ENCODE measurements at places on chromosomes 11 and 22.

DNA sequence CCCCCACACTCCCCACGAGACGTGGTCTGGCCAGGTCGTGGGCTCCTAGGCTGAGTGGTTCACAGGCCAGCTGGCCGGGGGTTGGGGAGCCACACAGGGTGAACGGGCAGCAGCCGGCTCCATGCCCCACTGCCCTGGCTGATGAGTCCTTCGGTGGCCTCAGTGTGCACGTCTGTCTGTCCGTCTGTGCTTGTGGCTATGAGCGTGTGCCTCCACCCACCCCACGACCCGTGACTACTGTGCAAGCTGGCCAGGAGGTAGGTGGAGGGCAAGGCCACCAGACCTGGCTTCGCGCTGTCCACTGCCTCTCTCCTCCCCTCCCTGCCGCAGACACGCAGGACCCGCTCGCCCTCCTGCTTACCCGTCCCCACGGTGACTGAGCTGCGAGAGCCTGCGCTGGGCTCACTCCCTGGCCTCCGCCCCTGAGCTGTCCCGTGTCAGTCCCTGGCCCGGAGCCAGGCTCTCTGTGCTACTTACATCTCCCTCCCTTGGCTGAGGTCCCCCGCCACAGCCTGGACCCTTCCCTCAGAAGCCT, 14.1 kb downstream of the CSDC2 start:
- no peak for DNase-seq

GRCh38 chr11:65036931-65037330, 4.1 kb upstream of the SAC3D1 start:
- DNase-seq, result no peak

DNA sequence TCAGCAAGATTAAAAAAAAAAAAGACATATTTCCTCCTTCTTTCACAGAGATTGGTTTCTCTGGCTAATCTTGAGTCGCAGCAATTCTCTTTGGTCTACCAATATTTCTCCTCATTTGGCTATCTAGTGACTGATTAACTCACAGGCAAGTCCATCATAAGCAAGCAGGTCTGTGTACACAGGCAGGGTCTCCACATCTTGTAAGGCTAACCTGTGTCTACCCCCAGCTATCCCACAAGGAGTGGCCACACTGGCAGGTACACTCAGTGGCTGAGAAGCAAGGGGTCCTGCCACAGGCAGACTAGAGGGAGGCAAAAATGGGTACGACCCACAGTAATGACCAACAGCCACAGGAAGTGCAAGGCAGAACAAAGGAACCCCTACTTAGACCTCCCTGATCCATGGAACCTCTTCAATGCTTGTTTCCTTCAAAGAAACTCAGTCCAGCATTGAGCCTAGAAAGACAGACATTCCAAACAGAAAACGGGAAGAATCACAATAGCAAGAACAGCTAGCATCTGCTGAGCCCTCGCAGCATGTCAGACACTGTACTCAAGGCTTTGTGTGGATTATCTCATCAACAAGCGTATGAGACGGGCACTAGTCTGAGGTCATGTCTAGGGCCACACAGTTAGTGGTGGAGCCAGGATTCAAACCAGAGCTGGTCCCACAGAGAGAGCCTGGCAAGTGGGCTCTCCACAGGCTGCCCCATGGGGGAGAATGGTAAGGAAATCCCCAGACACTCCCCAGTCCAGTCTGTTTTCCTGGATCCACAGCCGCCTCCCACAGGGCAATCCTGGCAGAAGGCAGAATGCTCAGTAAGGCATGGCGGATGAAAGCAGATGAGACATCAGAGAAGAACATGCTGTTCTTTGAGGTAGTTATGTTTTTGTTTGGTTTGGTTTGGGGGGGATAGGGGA, 34.3 kb downstream of the PLEKHA7 start:
- no peak for DNase-seq

DNA sequence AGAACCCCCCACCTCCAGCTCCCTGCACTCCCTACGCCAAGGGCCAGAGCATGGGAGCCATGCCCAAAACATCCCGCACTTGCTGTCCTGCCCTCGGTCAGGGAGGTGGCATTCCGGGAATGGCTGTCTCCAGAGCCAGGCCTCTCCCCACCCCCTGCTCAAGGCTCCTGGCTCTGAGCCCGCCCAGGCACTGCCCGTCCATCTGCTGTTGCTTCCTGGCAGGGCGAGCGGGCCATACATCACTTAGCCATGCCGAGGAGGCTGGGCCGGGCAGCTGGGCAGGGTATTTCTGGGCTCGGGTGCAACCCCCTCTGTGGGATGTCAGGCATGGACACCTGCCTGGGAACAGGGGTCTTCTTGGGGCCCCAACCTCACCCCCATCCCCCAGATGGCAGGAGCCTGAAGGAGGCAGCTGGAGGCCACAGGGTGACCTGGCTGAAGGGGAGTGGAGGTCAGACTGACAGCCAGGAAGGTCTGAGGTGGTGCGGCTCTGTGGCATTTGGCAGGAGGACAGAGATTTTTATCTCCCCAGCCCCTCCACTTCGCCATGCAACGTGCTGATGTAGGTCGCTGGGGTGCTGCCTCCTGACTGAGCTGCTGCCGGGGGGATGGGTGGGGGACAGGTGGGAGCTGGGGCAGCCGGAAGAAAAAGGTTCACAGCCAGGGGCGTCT, 8.7 kb upstream of the CABP7 start:
- DNase-seq, result no peak

DNA sequence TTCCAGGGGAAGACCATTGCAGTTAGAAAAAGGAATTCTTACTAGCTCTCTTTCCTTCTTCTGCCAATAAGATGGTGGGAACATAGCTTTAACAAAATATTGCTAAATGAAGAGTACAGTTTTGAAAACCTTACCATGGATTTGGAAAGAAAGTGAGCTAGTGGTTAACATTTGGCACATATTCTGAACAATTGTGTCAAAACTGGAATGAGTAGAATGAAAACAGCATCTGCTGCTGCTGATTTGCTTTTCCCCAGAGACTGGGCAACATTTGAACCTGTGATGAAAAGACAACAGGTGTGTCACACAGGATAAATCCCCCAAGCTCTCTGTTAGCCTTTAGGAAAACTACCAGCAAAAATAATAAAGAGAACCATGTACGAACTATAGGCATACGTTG, 761.4 kb downstream of the KCNA4 start:
- DNase-seq, result no peak

GRCh38 chr22:27149921-27150543, 492.6 kb downstream of the MIAT start:
- no peak for DNase-seq

GRCh38 chr11:44065161-44065661, 859 bp upstream of the ACCS start:
- peak; percentile 5 for DNase-seq

DNA sequence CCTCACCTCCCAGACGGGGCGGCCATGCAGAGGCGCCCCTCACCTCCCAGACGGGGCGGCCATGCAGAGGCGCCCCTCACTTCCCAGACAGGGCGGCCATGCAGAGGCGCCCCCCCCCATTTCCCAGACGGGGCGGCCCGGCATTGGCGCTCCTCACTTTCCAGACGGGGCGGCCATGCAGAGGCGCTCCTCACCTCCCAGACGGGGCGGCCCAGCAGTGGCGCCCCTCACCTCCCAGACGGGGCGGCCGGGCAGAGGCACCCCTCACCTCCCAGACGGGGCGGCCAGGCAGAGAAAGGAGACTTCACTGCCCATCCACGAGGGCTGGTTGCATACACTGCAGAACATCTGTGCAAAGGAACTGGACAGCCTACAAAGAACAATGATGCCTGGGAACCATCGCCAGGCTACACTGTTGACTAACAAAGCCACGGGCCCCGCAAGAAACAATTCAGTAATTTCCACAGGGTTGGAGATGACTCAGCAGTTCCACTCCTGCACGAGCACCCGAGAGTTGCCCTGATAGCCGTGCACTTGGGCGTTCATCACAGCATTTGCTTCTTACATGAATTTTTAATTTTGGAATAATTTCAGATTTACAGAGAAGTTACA, 58.7 kb downstream of the CTTN start:
- peak; percentile 44 for DNase-seq

DNA sequence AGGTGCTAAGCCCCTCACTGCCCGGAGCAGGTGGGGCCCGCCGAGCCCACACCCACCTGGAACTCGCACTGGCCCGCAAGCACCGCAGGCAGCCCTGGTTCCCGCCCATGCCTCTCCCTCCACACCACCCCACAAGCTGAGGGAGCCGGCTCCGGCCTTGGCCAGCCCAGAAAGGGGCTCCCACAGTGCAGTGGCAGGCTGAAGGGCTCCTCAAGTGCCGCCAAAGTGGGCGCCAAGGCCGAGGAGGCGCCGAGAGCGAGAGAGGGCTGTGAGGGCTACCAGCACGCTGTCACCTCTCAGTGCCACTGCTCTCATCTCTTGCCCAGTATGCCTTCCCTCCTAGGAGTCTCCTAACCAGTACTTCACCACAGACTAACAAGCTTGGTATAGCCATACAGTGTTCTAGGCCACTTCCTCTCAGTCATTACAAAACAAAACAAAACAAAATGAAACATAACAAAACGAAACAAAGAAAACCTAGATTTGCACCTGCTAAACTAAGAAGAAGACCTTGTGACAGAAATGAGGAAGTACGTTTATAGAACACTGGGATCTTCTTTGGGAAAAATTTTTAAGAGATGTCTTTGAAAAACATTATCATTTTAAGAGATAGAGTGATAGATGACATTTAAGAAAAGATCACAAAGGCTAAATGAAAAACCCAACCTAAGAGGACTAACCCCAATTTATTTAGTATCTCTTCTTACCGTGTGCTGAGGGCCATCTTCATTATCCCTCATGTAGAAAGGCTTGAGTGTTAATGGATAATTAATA, 47.7 kb upstream of the GAB2 start:
- DNase-seq, result no peak

DNA sequence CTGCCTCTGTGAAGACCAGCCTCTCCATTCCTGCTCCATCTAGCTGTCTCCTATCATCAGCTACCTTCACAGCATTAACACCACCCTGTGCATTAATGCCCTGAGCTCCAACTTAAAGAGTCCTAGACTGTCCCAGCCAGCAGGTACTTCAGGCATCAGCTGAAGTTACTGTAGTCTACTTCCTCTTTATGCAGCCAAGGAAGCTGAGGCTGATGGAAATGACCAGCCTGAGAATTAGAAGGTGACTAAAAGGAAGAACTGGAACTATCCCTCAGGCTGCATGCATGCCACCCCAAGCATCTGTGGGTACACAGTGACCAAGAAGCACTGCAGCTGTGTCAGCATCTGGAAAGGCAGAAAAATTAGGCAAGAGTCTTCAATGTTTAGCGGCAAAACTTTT, 28.2 kb downstream of the MS4A10 start:
- DNase-seq, result no peak

DNA sequence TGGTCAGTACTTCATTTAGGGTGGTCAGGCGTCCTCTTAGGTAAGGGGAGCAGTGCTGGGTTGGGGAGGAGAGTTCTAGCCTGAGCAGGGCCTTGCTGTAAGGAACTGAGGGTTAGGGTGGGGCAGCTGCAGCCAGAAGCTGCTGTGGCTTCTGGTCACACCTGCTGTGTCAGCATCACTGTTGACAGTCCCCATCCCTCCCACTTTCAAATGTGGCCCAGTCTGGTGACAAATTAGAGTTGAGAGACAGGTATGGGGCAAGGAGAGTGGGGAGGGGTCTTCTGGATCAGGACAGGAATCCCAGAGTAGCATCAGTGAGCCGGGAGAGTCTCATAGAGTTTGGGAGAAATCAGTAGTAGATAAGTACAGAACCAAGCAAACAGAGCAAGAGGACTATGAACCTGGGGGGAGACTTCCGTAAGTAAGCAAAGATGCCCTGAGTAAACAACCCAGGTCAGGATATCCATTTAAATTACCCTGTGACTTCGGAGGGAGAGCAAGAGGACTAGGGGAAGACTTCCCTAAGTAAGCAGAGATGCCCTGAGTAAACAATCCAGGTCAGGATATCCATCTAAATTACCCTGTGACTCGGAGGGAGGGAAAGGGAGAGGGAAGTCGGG, 53.7 kb downstream of the PPP6R2 start:
- no peak for DNase-seq

DNA sequence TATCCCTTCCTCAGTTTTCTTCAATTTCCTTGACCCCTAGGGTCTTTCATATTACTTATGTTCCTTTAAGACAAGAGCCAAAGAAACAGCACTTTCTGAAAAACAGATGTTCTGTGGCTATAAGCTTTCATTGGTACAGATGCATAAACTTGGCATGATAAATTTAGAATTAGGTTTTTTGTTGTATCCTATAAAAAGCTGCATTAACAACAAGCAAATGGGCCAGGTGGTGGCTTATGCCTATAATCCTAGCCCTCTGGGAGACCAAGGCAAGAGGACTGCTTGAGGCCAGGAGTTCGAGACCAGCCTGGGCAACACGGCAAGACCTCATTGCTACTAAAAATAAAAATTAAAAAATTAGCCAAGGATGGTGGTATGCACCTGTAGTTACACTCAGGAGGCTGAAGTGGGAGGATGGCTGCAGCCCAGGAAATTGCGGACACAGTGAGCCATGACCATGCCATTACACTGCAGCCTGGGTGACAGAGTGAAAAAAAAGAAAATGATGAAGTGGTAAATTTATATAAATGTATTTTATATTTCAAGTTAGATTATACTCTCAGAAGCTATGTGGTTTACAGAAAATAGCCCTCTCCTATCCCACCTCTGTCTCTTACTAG, 18.3 kb downstream of the KMT5B start:
- no peak for DNase-seq

- DNase-seq, result no peak
Observed at GRCh38 chr11:98734686-98735085, 286.1 kb upstream of the CNTN5 start.

DNA sequence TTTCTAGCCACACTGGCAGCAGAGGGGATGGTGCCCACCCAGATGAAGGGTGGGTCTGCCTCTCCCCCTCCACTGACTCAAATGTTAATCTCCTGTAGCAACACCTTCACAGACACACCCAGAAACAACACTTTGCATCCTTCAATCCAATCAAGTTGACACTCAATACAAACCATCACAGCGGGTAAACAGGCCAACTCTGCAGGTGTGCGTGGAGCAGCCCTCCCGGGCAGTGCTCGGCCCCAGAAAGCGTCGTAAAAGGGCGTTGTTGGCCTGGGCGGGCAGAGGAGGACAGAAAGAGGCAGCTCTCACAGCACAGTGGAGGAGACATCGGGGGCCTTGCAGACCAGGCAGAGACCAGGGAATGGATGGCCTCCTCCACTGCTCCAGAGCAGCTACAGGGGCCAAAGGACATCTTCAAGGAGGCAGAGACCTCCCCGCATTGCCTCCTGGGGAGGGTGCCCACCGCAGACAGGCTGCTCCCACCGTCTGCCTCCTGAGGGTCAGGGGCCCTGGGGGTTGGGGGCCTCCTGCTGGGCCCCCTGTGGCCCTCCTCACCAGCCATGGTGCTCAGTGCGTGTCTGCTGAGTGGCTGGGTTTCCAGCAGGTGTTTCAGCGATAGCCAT, 56.1 kb upstream of the FADD start:
- DNase-seq, result no peak

DNA sequence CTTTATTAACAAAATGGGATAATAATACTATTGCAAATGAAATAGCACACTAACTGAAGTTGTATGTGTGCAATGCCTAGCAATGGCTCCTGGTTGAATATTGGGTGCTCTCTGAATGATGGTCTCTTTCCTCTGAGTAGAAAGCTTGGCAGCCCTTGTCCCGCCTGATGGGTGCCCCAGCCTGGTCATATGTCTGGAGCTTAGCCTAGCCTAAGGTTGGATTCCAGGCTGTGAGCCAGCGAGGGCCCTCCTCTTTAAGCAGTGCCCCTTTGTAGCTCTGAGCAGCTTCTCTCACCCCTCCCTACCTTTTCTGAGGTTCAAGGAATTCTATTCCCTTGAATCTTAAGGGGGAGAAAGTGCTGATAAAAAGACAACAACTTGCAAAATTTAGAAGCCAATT, 499.9 kb downstream of the NTM start:
- no peak for DNase-seq

- no peak for DNase-seq
Observed at GRCh38 chr22:35732116-35732515, 14.4 kb downstream of the APOL5 start.
